H9 (cell line): ENCODE measurements at places on chromosomes 7 and 10.

DNA sequence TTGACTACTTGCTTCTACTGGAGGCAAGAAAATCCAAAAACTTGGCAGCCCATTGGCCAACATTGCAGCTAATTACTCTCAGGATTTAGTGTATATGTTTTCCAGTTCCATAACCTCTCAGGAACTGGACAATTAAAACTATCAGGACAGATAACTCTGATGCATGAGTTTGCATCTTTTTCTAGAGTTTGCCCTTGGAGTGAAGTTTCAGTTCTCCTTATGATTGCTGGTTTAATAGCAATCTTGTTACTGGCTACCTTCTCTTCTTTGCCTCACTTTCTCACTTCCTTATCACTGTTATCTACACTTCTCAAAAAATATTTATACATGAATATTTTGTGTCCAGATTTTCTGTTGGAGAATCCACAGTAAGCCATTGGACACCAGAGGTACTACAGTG, 735.9 kb downstream of the PCDH15 start:
- no peak overlapping the region for H3K27ac ChIP-seq
- no peaks in the 10 kb centered on the region for H3K4me1 ChIP-seq
- no peaks in the 10 kb centered on the region for H3K36me3 ChIP-seq
- no peaks in the 10 kb centered on the region for H3K27me3 ChIP-seq
- H3K4me3 ChIP-seq: no peak overlapping the region
- no peak for DNase-seq

- H3K27ac ChIP-seq: no peak overlapping the region
- no peak for DNase-seq
- peaks cover 10% of the 10 kb centered on the region; the same call in 1 of the 2 replicates for H3K4me1 ChIP-seq
- H3K36me3 ChIP-seq: no peaks in the 10 kb centered on the region
- H3K4me3 ChIP-seq: no peak overlapping the region
These were observed 12.5 kb downstream of the ZNF862 start for GRCh38 chr7:149850716-149851115.

DNA sequence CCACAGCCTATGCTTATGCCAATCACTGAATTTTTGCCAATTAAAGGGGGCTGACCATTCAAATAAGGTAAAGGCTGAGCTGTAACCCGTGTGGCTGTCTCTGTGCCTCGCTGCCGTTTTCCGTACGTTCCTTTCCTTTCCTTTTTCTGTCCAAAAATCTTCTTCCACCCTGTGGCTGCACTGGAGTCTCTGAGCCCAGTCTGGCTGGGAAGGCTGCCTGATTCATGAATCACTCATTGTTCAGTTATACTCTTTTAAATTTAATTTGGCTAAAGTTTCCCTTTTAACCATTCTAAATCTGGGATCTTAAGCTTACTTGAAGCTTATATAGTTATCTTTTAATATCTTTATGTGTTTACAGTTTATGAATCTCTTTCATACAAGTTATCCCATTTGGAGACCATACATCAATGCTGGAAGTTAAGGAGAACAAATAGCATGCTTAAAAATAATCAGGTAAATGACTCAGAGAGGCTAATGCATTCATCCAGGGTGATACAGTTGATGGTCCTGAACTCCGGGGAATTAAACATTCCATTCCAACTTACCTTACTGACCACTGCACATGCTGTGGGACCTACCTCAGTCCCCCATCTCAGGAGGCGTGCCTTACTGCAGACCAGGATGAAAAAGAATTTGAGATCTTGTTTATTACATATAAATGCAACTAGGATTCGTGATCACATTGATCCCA, 385.3 kb upstream of the ADARB2 start:
- H3K4me1 ChIP-seq: no peaks in the 10 kb centered on the region; the same call in 1 of the 2 replicates
- no peak for DNase-seq
- H3K27ac ChIP-seq: no peak overlapping the region
- no peak overlapping the region for H3K4me3 ChIP-seq
- H3K27me3 ChIP-seq: no peaks in the 10 kb centered on the region

DNA sequence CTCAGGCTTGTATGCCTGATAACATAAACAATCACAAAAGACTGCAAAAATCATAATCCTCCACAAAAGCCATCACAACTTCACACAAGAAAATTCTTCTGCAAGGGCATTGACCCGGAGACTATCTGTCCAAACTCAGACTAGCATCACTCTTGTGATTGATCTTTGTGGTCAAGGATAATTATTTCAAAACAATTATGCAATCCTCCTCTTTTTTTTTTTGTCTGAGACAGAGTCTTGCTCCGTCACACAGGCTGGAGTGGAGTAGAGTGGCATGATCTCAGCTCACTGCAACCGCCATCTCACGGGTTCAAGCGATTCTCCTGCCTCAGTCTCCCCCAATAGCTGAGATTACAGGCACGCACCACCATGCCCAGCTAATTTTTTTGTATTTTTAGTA, 22.2 kb downstream of the CDNF start:
- no peaks in the 10 kb centered on the region for H3K36me3 ChIP-seq
- no peak for DNase-seq
- no peaks in the 10 kb centered on the region for H3K27me3 ChIP-seq
- no peak overlapping the region for H3K4me3 ChIP-seq

GRCh38 chr10:77661100-77661499, 23.5 kb upstream of the KCNMA1 start:
- H3K4me3 ChIP-seq: no peak overlapping the region
- H3K4me1 ChIP-seq: no peaks in the 10 kb centered on the region; the same call in 1 of the 2 replicates
- H3K27me3 ChIP-seq: no peaks in the 10 kb centered on the region
- no peak overlapping the region for H3K27ac ChIP-seq
- no peak for DNase-seq

- H3K27me3 ChIP-seq: no peaks in the 10 kb centered on the region
- peaks cover 4% of the 10 kb centered on the region; the same call in 1 of the 2 replicates for H3K4me1 ChIP-seq
- H3K27ac ChIP-seq: no peak overlapping the region
- no peaks in the 10 kb centered on the region for H3K36me3 ChIP-seq
- peak; percentile 36 for DNase-seq
- H3K4me3 ChIP-seq: no peak overlapping the region
These were observed 19.4 kb upstream of the KNDC1 start for GRCh38 chr10:133140417-133141143.

- no peaks in the 10 kb centered on the region for H3K36me3 ChIP-seq
- no peaks in the 10 kb centered on the region for H3K27me3 ChIP-seq
- no peak overlapping the region for H3K27ac ChIP-seq
- DNase-seq: no peak
- no peaks in the 10 kb centered on the region; the same call in 1 of the 2 replicates for H3K4me1 ChIP-seq
These were observed 18.5 kb upstream of the IFRD1 start for GRCh38 chr7:112431803-112432202.

DNA sequence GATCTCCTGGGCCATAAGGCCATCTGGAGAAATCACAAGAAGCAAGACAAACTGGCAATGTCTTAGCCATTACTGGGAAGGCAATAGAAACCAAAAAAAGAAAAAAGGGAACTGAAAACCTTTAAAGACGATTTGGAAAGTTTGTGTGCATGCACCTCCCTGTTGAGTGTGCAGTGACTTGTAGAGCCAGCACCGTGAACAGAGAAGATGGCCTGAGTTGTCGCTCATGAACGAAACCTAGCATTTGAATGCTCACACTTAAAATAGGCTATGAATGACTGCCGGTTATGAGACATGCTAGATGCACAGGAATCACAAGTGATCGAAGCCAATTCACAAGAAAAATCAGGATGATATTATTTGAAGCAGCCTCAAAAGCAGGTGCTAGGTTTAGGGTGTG, 151.3 kb upstream of the ADO start:
- H3K4me3 ChIP-seq: no peak overlapping the region
- no peak overlapping the region for H3K27ac ChIP-seq
- no peaks in the 10 kb centered on the region for H3K4me1 ChIP-seq

GRCh38 chr10:76581506-76582256, 1055.9 kb downstream of the KCNMA1 start:
- no peak overlapping the region for H3K4me3 ChIP-seq
- no peaks in the 10 kb centered on the region for H3K27me3 ChIP-seq
- no peak for DNase-seq

- no peak overlapping the region for H3K4me3 ChIP-seq
- H3K36me3 ChIP-seq: peaks cover 25% of the 10 kb centered on the region
- no peak overlapping the region for H3K27ac ChIP-seq
- DNase-seq: peak; percentile 27
- peaks cover 16% of the 10 kb centered on the region; the same call in 1 of the 2 replicates for H3K27me3 ChIP-seq
- peaks cover 8% of the 10 kb centered on the region for H3K4me1 ChIP-seq
These were observed 4.3 kb downstream of the VIPR2 start for GRCh38 chr7:159140170-159140910.

- H3K27me3 ChIP-seq: no peaks in the 10 kb centered on the region
- no peak for DNase-seq
- no peak overlapping the region for H3K27ac ChIP-seq
- H3K36me3 ChIP-seq: no peaks in the 10 kb centered on the region; the same call in 2 of the 3 replicates
- H3K4me1 ChIP-seq: no peaks in the 10 kb centered on the region
These were observed 141.2 kb upstream of the KLF6 start for GRCh38 chr10:3926258-3926657.

DNA sequence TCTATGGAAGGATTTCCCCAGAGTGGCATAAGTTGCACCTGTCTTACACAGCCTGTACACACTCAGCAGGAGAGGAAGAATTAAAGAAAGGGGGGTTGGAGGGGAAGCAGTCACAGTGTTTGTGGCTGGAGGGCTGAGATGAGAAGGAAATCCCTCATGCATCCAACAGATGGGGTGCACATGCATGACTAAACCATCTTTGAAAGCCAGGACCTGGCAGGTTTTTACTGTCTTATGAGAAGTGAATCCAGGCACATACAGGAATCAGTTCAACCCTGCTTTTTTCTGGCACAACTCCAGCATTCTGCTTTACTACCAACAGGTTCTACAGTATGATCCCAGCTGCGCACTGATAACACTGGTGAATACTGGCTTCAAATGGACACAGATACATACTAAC, 107.7 kb downstream of the CACNA2D1 start:
- H3K36me3 ChIP-seq: no peaks in the 10 kb centered on the region
- no peak for DNase-seq
- H3K27me3 ChIP-seq: no peaks in the 10 kb centered on the region
- no peak overlapping the region for H3K27ac ChIP-seq

GRCh38 chr10:60613434-60613833, 164.8 kb upstream of the CDK1 start:
- no peak overlapping the region for H3K4me3 ChIP-seq
- no peak overlapping the region for H3K27ac ChIP-seq
- H3K36me3 ChIP-seq: no peaks in the 10 kb centered on the region
- no peaks in the 10 kb centered on the region for H3K27me3 ChIP-seq
- H3K4me1 ChIP-seq: no peaks in the 10 kb centered on the region; the same call in 1 of the 2 replicates

DNA sequence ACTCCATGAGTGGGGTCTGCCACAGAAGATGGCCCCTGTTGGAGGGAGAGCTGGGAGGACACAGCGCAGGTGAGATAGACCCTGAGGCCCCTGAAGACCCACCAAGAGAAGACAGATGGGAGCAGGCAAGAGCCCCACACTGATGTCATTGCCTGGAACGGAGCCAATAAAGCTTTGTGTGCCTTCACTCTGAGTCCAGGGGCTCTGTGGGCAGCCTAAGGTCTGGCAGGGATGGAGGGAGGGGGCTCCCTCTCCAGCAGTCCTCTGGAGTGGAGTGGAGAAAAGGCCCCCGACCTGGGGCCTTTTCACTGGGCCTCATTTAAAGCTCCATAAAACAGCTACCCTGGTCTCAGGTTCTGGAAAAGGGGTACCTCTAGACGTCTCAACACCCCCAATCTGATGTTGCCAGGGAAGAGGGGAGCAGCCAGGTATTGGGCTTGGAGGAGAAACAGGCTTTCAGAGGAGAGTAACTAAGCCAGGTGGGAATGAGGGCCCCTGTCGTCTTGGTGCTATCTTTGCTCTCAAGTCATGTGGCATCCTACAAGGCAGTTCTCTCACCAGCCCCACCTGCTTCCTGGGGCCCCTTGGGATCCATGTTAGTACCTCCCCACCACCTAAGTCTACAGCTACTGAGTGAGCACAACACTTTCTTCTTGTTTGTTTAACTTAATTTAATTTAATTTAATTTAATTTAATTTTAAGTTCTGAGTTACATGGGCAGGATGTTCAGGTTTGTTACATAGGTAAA, 1.4 kb downstream of the C10orf62 start:
- no peaks in the 10 kb centered on the region for H3K36me3 ChIP-seq
- no peak overlapping the region for H3K4me3 ChIP-seq
- no peak overlapping the region for H3K27ac ChIP-seq
- H3K4me1 ChIP-seq: no peaks in the 10 kb centered on the region
- no peak for DNase-seq

GRCh38 chr10:129958148-129958628, 5.9 kb downstream of the EBF3 start:
- no peak overlapping the region for H3K27ac ChIP-seq
- H3K4me3 ChIP-seq: peak overlapping the region; percentile 14; the same call in 1 of the 2 replicates
- peaks cover 3% of the 10 kb centered on the region; the same call in 1 of the 2 replicates for H3K4me1 ChIP-seq

DNA sequence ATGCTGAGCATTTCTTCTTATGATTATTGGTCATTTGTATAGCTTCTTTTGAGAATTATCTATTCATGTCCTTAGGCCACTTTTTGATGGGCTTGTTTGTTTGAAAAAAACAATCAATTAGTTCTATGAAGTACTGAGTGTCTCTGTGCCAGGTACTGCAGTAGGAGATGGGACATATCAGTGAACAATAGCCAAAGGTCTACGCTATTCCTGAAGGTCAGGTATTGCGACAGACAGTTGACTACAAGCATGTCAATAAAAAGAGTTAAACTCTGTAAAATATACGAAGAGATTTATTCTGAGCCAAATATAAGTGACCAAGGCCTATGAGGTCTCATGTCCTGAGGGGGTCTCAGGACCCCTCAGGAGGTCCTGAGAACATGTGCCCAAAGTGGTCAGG, 122.1 kb upstream of the NFE2L3 start:
- H3K27me3 ChIP-seq: no peaks in the 10 kb centered on the region
- H3K4me1 ChIP-seq: no peaks in the 10 kb centered on the region
- H3K4me3 ChIP-seq: no peak overlapping the region
- DNase-seq: no peak

GRCh38 chr10:11148142-11149028, 130.7 kb downstream of the CELF2 start:
- peaks cover 13% of the 10 kb centered on the region; the same call in 1 of the 2 replicates for H3K4me1 ChIP-seq
- H3K4me3 ChIP-seq: no peak overlapping the region
- DNase-seq: no peak
- H3K36me3 ChIP-seq: peaks cover 2% of the 10 kb centered on the region; the same call in 1 of the 2 replicates

DNA sequence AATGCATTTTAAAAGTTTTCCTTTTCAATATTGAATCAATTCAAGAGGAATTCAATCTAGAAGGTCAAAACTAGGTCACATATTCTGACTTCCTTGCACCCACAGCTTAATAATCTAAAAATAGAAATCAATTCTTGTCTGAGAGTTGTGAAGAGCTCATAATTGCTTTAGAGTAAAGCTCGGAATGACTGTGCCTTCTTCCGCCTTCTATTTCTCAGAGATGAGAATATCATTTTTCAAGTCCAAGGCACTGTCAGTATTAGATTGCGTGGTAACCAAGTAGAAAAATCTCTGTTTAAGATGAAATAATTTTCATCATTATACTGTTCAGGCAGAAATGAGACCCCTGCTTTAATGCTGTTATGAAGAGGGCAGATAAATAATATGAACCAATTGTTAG, 272.2 kb upstream of the NFE2L3 start:
- DNase-seq: no peak
- no peak overlapping the region for H3K4me3 ChIP-seq
- no peaks in the 10 kb centered on the region for H3K4me1 ChIP-seq
- H3K36me3 ChIP-seq: no peaks in the 10 kb centered on the region
- H3K27me3 ChIP-seq: no peaks in the 10 kb centered on the region
- no peak overlapping the region for H3K27ac ChIP-seq
